Stimulated activated CD8-positive, alpha-beta memory T cell treated with anti-CD3 and anti-CD28 coated beads, Interleukin-7, amount 100 ng/mL, for 24 hours (primary cell): ENCODE measurements at places on chromosomes 5 and 9.
A peak's percentile ranks its signal among the peaks of the same experiment; 100 is the strongest.

GRCh38 chr9:35163413-35163812 is 1.6 kb downstream of the UNC13B start:
- DNase-seq, result no peak

GRCh38 chr5:72137826-72138409 is 30.6 kb downstream of the MAP1B start:
- DNase-seq, result no peak

DNA sequence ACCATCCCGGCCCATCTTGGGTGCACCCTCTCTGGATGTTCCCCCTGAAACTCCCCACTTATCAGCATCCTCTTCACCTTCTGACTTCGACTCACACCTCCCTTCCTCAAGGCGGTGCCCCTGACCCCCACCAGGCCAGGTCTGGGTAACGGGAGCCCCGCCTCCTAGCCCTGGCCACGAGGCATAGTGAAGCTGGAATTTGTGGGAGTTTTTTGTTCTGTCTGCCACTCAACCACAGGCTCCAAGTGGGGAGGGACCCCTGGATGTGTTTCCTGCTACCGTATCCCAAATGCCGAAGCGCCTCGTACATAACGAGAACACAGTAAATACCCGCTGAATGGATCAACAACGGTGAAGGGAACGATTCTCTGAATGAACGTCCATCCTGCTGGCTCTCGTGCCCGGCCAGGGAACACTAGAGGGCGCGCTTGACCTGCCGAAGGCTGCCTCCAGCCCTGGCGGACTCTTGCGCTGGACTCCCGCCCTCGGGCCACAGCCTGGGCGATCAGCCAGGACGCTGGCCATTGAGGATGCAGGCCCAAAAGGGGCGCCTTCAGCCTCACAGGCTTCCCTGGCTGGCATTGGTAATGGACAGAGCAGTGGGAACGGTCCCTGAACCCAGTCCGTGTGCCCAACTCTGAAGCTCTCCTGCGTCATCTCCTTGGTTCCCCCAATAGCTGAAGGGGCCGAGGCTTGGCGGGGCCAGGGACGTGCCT is 47.3 kb upstream of the PHYKPL start:
- peak; percentile 49 for DNase-seq

DNA sequence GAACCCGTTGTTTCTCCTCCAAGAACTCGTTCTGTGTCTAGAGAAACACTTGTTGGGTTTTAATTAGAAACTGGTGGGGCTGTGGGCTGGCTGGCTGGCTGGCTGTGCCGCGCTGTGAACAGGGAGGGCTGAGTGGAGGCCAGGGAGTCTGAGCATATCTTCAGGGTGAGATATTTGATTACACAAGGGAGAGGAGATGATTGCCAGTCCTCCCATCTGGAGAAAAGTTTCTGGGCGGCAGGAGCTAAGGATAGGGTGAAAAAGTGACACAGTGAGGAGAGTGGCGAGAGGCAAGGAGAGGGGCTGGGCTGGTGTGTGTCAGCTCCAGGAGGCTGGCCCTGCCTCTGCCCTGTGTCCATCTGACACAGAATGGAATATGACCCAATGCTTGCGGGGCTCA is 63.0 kb downstream of the GDNF start:
- DNase-seq, result no peak

DNA sequence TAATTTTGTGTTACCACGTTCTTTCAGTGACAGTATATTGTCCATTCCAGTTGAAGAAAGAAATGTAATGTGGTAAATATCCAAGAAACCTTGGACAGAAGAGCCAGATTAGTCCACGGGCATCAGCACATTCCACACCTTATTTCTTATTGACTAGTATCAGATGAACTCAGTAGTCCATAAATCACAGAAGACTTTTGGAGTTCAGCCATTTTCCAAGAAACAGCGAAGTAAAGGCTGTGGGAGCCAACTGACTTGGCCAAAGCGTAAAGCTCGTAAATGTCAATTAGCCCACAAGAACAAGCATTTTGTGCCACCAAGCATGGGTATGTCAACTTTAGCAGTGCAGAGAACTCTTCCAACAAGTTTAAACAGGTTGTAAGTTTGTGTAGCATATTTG is 60.2 kb upstream of the STARD4 start:
- DNase-seq, result no peak

DNA sequence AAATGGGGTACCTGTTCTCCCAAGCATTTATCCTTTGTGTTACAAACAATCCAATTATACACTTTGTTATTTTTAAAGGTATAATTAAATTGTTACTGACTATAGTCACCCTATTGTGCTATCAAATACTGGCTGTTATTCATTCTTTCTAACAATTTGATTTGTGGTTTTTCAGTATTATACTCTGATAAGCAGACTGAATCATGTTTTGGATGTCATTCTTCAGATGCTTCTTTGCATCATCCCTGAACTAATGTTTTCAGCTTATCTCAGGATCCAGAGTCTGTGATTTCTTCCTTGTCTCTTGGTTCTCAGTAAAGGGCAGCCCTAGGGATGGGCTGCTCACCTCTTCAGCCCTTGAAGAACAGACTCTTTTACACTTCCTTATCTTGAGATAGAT is 177.8 kb upstream of the SGCD start:
- no peak for DNase-seq

GRCh38 chr5:31918739-31919138 is 255.4 kb downstream of the GOLPH3 start:
- DNase-seq, result no peak
